CD8-positive, alpha-beta memory T cell (primary cell): ENCODE measurements at places on chromosomes 1 and 21.

DNA sequence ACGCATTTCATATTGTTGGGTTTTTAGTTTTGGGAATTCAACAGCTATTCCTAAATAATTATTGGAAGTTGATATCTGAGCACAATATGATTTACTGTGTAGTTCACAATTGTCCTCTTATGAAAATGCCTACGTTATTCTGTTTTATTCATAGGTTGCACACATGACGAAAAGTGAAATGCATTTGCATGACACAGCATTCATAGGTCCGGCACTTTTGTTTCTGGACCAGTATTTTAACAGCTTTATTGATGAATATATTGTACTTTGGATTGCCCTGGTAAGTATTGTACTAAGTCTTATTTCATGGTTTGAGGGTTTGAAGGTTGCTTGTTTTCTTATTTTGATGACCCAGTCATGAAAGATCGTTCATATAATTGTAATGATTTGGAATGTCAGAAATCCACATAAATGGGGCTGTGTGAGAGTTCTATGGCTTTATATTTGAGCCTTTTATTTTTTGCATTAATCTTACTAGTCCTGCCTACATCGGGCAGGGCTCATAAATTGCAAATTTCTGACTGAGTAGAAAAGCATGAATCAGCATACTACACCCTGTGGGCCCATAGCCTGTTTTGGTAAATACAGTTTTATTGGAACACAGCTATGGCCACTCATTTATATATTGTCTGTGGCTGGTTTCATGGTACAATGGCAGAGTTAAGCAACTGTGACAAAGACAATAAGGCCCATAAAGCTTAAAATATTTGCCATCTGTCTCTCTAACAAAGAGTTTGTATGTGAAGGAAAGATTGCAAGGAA is 17.0 kb downstream of the DENND2D start:
- DNase-seq = no peak

DNA sequence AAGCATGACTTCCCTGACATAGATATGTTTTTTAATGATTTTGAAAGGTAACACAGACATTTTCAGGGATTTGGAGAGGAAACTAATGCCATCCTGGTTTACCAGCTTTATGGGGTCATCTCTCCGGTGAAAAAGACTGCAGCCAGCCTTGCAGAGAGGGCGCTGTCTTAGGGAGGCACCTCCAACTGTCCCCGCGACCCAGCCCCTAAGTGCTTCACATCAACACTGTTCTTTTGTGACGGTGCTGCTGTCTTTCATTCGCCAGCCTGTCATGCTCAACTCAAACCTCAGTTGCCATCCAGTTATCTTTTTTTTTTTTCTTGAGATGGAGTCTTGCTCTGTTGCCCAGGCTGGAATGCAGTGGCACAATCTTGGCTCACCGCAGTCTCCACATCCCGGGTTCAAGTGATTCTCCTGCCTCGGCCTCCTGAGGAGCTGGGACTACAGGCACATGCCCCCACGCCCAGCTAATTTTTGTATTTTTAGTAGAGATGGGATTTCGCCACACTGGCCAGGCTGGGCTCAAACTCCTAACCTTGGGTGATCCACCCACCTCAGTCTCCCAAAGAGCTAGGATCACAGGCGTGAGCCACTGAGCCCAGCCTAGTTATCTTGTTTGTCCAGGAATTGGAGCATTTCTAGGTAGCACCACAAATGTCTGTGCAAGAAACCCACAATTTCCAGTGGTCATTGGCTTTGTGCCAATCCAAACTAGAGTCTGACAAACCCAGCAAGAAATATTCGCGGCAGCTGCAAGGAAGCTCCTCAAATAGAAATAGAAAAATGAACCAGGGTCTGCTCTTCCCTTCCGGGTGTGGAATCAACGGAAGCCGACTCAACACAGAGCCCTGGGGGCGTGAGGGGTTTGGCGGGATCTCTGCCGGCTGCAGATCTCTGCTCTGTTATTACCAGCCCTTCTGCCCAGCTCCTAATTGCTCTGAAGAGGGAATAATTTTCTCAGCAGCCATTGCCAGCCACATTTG is 24.2 kb downstream of the PDE9A start:
- DNase-seq = peak; percentile 19

DNA sequence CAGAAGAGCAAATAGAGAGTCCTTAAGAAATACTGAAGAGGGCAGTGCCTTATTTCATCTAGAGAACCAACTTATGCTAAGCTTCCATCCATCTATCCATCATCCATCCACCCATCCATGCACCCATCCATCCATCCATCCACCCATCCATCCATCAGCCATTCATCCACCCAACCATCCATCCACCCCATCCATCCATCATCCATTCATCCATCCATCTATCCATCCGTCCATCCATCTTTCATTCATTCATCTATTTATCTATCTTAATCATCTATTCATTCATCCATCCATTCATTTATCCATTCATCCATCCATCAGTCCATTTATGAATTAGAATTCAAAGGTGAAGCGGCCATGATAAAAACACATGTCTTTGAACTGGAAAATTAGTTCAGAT is 171.5 kb upstream of the FMN2 start:
- DNase-seq = no peak

DNA sequence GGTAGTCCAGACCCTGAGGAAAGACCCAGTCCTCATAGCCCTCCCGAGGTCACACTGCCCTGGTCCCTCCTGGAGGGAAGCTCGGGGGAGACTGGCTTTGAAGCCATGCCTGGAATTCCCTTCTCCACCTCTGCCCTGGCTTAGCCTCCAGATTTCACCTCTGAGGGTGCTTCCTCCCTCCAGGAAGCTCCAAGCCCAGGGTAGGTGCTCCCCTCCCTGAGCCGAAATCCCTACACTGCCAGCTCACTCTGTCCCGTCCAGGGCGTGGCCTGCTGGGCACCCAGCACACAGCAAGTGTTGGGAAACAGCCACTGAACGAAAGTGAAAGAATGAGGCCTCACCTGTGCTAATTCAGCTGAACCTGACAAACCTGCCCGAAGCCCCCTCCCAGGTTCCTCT is 6.0 kb upstream of the TNFRSF25 start:
- no peak for DNase-seq

DNA sequence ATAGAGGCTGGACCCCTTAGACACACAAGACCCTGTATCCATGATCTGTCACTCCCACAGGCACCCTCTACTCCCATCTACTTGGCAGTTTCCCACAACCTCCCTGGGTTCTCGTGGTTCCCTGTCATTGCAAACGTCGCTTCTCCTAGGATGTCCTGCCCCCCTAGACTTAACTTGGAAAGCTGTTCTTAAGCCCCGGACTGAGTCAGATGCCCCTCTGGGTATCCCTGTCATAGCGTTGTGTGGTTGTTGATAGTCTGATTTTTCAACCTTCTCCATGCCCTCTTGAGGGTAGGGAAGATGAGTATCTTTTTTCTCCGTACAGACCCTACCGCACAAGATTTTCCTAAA is 11.8 kb downstream of the RCC1 start:
- no peak for DNase-seq

DNA sequence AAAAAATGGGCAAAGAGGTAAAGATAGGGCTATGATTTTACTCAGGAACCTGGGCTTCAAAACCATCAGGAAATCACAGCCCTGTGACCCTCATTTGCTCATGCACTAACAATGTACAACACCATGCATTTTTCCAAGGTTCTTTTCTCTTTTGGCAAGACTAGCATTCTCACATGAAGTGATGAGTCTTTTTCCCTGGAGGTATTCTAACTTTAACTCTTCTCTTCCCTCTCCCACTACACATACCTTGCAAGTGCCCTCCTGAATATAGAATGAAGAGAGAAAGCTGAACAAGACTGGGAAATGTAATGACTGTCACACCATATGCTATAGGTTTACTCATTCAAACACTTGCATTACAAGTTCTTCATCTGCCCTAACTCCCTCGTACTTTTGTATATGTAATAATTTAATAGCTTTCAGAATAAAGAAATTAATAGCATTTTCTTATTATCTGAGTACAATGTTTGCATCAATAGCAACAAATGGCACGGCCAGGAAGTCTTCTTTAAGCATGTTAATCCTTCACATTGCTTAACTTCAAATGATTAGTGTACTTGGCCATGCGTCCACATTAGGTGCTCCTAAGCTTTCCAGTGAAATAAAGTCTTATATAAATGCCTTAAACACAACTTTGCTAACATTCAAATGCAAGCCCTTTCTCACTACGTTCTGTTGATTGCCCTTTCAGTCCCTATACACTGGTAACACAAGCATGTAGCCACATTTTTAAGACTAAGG is 1.8 kb downstream of the NIBAN1 start:
- no peak for DNase-seq

GRCh38 chr1:35947547-35947946 is 16.6 kb downstream of the AGO3 start:
- no peak for DNase-seq

DNA sequence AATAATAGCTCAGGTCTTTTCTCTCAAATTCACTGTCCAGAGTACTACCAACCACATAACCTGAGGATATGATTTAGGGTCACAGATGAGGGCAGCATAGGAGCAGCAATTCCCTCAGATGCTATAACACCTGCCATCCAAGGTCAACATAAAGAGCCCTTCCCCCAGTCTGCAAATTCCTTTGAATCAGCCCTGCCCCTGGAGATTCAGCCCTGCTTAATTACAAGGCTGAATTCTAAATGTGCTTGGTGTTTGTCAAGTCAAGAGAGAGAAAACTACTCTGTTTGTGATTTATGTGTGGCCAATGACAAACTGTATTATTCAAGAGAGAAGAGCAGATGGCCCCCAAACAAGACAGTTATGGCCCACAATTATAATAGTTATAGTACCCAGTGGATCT is 195.7 kb upstream of the ADGRL2 start:
- no peak for DNase-seq

- no peak for DNase-seq
These were observed 114.7 kb downstream of the APP start for GRCh38 chr21:26055841-26056264.

GRCh38 chr1:228917755-228918154 is 182.5 kb downstream of the RHOU start:
- DNase-seq = no peak

GRCh38 chr1:248906753-248907661 is 972 bp downstream of the PGBD2 start:
- DNase-seq = no peak

DNA sequence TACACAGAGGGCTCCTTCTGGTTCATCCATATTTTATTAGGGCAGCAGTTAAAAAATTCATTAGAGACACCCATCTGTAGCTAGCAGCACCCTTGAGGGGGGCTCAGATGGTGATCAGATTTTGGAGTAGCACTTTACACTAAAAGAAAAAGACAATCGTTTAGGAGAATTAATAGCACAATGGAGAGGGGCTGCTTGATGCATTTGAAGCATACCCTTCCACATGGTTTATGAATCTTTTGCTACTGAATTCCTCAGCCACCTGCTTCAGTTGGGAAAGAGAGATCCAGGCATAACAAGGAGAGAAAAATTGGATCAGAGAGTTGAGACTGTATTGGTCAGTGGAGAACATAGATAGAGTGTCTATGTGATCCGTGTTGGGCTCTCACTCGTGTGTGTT is 54.4 kb downstream of the DISC1 start:
- DNase-seq = no peak

DNA sequence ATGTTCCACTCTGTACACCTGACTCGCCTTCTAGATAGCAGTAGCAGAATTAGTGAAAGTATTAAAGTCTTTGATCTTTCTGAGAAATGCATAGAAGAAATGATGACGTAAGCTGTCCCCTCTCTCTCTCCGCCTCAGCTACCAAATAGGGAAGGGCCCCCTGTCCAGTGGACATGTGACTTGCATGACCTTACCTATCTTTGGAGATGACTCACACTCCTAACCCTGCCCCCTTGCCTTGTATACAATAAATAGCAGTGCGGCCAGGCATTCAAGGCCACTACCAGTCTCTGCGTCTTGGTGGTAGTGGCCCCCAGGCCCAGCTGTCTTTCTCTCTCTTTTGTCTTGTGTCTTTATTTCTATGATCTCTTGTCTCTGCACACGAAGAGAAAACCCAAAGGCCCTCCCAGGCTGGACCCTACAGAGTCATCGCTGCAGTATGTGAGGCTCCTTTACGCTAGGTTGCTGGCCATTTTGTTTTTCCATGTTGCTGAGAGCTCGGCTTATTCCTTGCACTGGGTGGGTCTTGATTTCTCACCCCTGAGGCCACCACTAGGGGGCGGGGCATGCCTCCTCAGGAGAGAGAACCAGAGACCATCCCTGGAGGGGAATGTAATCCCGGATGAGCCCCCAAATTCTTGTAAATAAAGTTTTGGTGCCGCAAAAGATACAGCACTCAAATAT is 16.0 kb upstream of the ZBTB8B start:
- DNase-seq = no peak

DNA sequence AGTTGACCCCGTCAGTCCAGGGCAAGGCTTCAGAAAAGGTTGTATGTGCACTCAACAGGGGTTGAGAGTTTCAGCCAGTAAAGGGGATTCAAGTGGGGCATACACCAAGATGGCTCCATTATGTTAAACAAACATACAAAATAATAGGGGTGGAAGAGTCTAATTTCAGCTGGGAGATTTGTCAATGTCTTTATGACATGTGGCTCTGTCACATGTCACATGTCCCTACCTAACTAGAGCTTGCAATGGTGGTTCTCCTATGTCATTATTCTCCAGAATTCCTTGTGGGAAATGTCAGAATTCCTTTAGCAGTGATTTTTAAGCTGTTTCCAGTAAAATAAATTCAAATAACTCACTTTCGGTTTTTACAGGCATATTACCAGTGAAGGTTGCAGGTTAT is 392.0 kb upstream of the ADGRL4 start:
- no peak for DNase-seq

GRCh38 chr21:28402616-28402989 is 590.1 kb downstream of the LTN1 start:
- no peak for DNase-seq

GRCh38 chr1:107499139-107499744 is 358.4 kb downstream of the NTNG1 start:
- no peak for DNase-seq

- no peak for DNase-seq
These were observed 104.4 kb downstream of the UCHL5 start for GRCh38 chr1:192954705-192955265.

- DNase-seq = no peak
These were observed 42.1 kb downstream of the TRIM33 start for GRCh38 chr1:114468710-114469468.

DNA sequence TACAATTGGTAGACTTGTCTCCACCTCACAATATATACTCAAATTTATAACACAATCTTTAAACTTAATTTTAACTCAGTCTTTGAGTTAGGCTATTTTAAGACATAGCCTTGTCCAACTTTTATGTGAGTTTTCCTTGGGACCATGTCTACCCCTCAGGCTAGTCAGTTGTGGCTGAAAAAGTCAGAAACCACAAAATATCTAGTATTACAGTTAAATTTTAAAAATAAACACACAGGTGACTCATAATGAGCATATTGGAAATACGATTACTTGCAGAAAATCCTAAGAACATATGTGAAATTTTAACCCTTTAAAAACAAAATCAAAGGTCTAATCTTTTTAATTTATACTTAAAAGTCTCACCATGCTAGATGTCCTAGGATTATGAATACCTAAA is 4.8 kb upstream of the ASB17 start:
- no peak for DNase-seq

- no peak for DNase-seq
These were observed 154.7 kb downstream of the GRIK3 start for GRCh38 chr1:36879613-36880012.
